Left ventricle myocardium inferior (tissue), 1 donor: ENCODE measurements at places on chromosomes 1 and 21. TPM values are rescaled to one million over a fixed set of nuclear protein-coding genes. Genes with fewer than 3 reads are reported as not detected.

DNA sequence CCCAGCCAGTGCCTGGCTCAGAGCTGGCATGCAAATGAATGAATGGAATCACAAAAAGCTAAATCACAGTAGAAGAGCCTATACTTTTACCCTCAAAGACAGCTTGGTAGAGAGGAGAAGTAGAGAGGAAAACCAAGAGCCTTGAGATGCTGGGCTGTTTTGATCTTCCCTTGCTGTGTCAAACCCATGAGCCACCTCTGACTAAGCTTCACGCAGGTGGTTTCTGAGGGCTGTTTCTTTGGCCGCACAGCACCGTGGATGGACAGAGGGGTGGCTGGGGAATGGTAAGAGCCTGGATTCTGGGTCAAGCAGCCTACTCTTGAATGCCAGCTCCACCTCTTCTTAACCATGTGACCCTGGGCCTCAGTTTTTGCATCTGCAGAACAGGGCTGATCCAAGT, 18.6 kb downstream of the ABCG1 start:
- H3K4me3 ChIP-seq: no peak overlapping the region
- H3K36me3 ChIP-seq: no peaks in the 10 kb centered on the region
- H3K27me3 ChIP-seq: no peaks in the 10 kb centered on the region
- DNase-seq: no peak
- peaks cover 68% of the 10 kb centered on the region for H3K4me1 ChIP-seq

DNA sequence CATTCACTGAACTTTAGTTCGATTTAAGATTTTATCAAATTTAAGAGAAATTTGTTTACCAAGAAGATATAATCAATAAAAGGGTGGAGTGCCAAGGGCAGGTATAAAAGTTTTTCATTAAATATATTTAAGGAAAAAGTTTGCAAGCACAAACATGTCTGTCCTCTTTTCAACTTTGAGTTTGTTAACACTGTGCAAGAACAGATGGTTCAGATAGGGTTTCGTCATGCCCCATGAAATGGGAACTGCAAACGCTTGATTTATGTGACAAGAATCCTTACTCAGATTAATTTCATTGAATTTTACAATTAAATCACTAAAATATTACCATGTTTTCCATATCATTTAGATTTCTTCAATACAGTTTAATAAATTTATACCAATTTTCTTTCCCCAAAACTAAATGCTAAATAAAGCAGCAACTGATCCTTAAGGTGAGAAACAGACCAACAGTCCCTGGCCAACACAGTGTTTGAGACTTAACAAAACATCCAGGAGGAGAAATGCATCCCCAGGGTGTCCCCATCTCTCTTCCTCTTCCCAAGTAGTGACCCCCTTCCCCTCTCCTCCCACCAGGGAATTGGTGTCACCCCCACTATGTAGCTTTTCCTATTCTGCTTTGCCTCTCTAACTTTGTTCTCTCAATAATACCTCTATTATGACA, 292.9 kb downstream of the LTN1 start:
- peaks cover 13% of the 10 kb centered on the region for H3K4me1 ChIP-seq
- no peak overlapping the region for H3K4me3 ChIP-seq
- DNase-seq: no peak
- H3K36me3 ChIP-seq: no peaks in the 10 kb centered on the region
- no peak overlapping the region for H3K27ac ChIP-seq

DNA sequence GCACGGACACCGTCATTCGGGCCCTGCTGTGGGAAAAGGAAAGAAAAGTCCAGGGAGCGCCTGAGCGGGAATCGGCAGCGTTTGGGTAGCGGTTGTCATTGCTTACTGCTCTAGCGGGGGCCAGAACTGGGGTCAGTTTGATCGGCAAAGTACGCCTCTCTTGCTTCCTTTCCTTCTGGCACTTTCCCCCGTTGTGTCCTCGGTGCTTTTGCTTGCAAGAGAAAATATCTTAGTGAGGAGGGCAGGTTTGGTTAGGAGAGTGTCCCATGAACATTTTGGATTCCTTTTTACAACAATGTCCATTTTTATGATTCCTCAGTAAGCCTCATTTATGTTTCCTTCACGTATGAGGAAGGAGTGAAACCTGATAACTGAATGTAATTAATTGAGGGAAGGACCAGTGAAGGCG, 670 bp downstream of the ST3GAL3 start:
- peak overlapping the region; percentile 95 for H3K4me3 ChIP-seq
- H3K27ac ChIP-seq: peak overlapping the region; percentile 90
- H3K27me3 ChIP-seq: no peaks in the 10 kb centered on the region
- peaks cover 32% of the 10 kb centered on the region for H3K36me3 ChIP-seq

COL11A1 gene
- total RNA-seq: not detected

LCE1C gene
- total RNA-seq: not detected

DNA sequence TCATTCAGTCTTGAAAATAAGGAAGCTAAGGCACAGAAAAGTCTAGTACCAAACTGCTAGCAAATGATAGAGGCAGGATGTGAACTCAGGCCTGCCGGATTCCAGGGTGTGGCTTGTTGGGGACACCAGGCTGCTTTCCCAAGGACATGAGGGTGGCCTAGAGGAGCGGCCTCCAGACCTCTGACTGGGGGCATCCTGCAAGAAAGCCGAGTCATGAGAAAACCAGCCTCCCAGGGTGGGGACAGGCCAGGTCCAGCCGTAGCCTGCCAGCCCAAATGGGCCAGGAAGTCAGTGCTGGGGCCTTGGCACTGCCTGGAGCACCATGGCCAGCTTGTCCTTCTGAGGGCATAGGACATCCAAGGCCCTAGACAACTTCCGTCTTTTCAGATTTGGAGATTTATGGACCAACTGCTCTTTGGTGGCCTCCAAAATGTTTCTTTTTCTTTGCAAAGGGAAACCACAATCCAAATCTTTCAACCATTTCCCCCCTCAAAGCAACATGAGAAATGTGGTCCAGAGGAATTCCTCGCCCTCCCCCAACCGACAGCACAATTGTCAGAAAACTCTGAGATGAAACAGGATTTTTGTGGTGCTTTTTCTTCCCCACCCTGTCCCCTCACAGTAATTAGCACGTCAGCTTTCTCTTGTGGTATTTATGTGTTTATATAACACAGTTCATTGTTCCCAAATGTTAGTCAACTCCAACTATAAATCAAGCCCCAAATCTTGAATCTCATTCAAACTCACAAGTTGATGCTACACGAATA, 212.3 kb downstream of the KAZN start:
- H3K27ac ChIP-seq: no peak overlapping the region
- H3K27me3 ChIP-seq: no peaks in the 10 kb centered on the region
- peaks cover 3% of the 10 kb centered on the region for H3K36me3 ChIP-seq
- no peak for DNase-seq

DNA sequence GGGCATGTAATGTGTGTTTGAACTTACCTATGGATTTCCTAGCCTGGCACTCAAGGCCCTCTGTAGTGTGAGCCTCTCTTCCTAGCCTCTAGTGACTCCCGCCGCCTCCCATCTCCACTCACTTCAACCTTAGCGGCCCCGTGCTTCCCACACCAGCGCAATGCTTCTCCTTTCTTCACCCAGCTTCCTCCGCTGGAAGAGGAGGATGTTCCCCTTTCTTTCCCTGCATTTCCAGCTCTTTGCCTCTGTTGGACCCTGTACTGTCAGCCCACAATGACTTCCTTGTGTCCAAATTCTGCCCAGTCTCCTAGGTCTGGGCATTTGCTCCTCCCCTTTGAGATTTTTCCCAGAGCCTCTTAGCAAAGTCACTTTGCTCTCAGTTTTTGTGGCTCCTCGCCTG, 138.1 kb upstream of the IRF2BP2 start:
- peaks cover 28% of the 10 kb centered on the region for H3K4me1 ChIP-seq
- H3K27me3 ChIP-seq: no peaks in the 10 kb centered on the region
- no peak overlapping the region for H3K4me3 ChIP-seq
- no peaks in the 10 kb centered on the region for H3K36me3 ChIP-seq
- no peak for DNase-seq

DNA sequence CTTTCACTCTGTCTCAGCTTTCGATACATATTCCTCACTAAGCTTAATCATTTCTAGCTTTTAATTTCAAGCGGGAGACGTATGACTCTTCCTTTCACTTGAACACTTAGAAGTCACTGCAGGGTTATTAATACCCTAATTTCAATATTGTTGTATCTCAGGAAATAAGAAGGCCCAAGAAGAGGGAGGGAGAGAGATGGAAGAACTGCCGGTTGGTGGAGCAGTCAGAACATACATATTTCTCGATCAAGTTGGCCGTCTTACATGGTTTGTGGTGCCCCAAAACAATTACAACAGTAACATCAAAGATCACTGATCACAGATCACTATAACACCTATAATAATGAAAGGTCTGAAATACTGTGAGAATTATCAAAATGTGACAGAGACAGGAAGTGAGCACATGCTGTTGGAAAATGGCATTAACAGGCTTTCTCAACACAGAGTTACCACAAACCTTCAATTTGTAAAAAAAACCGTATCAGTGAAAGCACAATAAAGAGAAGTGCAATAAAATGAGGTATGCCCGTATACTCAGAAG, 145.4 kb upstream of the HP1BP3 start:
- no peak for DNase-seq
- no peaks in the 10 kb centered on the region for H3K27me3 ChIP-seq
- H3K36me3 ChIP-seq: no peaks in the 10 kb centered on the region

TEKT2 gene
- total RNA-seq: not detected

- no peaks in the 10 kb centered on the region for H3K36me3 ChIP-seq
- no peaks in the 10 kb centered on the region for H3K4me1 ChIP-seq
- H3K27ac ChIP-seq: no peak overlapping the region
- H3K27me3 ChIP-seq: no peaks in the 10 kb centered on the region
- no peak for DNase-seq
Measured at GRCh38 chr1:209965996-209966395, 28.0 kb downstream of the SYT14 start.

DNA sequence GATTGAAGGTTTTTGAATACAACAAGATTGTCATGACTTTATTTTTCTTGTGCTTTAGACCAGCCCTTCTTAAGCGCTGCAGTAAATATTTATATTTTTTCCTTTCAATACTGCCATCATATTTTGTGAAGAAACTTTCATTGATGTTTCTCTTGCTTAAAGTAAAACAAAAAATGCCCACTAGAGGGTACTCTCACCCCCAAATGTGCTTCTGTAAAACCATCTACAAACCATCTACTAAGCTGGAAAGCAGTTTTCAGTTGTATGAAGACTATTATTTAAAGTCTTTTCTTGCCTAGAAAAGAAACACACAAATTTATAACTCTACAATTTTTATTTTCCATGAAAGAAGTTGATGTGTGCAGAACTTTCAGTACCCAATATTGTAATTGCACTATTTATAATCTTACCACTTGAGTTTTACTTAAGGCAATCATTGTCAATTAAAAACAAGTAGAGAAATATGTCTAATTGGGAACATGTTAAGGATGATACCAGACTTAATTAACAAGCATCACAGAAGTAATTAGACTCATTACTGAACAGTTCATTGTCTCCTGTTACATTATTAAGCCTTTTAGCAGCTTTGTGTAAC, 10.7 kb downstream of the LEPR start:
- no peaks in the 10 kb centered on the region for H3K27me3 ChIP-seq
- H3K4me1 ChIP-seq: peaks cover 32% of the 10 kb centered on the region
- peak overlapping the region; percentile 73 for H3K27ac ChIP-seq
- no peak for DNase-seq

DNA sequence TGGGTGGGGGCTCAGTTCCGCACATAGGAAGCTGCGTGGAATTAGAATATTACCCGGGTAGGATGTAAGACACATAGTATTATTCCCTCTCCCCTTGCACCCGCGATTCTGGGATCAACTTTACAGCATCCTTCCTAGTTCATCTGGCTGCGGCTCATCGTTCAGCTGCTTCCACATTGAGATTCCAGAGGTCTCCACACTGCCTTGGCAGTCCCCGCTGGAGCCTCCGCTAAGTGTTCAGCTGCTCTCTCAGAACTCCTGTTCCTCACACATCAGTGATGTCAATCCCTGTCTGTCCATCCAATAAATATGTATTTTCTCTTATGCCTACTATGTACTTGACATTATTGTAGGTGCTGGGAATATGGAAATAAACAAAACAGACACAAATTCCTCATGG, 135.6 kb upstream of the SYT6 start:
- H3K4me3 ChIP-seq: no peak overlapping the region
- peaks cover 16% of the 10 kb centered on the region for H3K27me3 ChIP-seq
- DNase-seq: no peak
- H3K36me3 ChIP-seq: no peaks in the 10 kb centered on the region
- no peak overlapping the region for H3K27ac ChIP-seq

- no peak for DNase-seq
- H3K27me3 ChIP-seq: no peaks in the 10 kb centered on the region
- peak overlapping the region; percentile 84 for H3K27ac ChIP-seq
- H3K4me3 ChIP-seq: peak overlapping the region; percentile 95
- peaks cover 57% of the 10 kb centered on the region for H3K4me1 ChIP-seq
- H3K36me3 ChIP-seq: peaks cover 26% of the 10 kb centered on the region
Measured at GRCh38 chr1:28233264-28233606, 406 bp upstream of the DNAJC8 start.

- H3K4me1 ChIP-seq: no peaks in the 10 kb centered on the region
- no peaks in the 10 kb centered on the region for H3K27me3 ChIP-seq
- no peak overlapping the region for H3K4me3 ChIP-seq
- no peaks in the 10 kb centered on the region for H3K36me3 ChIP-seq
- no peak overlapping the region for H3K27ac ChIP-seq
Measured at GRCh38 chr21:19640964-19641363, 1237.4 kb upstream of the TMPRSS15 start.
